Foreskin melanocyte (primary cell): ENCODE measurements at places on chromosomes 1 and 21.

GRCh38 chr1:156053768-156054499, at the start of gene UBQLN4:
Gene UBQLN4, minus strand, starts transcription at chr1:156053798. Its CDS starts 97 bp downstream, at chr1:156053701.
- peak; percentile 64 for DNase-seq

DNA sequence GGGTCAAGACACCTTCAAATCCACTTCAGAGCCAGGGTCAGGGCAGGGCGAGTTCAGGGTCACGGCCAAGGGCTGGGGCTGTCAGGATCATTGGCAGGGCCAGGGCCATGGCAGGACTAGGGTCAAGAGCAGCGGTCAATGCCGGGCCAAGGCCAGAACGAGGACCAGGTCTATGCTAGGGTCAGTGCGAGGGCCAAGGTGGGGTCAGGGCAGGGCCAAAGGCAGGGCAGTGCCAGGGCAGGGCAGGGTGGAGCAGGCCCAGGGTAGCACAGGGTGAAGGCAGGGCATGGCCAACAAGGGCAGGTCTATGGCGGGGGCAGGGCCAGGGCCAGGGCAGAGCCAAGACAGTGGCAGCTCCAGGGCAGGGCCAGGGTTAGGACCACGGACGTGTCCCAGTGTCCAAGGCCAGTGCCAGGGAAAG, 154.0 kb downstream of the LIPI start:
- no peak for DNase-seq

DNA sequence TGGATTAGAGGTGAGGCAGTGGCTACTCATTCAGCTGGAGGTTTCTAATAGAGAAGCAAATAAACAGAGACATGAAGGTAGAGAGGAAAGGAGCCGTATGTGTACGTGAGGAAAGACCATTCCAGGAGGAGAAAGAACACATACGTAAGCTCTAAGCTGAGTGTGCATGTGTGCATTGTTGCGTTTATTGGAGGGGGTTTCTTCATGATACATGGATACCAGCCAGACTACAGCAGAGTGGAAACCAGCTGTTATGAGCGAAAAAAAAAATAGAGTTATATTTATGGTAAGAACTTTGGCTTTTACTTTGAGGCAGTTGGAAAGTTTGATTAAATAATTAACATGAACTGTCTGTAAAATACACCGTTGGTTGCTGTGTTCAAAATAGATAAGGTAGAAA, 173.4 kb upstream of the RGS18 start:
- DNase-seq: no peak

GRCh38 chr1:89451011-89451410, 73.6 kb upstream of the LRRC8B start:
- peak; percentile 30 for DNase-seq

DNA sequence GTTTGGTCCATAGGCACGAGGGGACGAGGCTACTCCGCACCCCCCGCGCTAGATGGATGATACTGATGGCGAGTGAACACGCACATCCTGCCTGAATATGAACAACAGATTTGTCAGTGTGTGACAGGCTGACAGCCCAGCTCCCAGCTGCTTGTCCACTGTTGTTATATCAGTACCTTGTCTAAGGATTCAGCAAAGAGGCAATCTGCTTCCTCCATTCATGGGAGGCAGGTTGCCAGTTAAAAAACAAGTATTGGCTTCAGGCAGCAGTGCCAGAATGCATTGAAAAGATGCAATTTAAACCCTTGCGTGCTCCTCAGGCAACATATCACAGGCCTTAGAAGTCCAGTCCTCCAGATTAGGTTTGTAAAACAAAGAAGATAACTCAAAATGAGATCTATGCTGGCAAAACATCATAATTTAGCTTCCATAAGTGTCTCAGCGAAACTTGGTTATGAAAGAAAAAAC, 223.3 kb downstream of the GPATCH2 start:
- no peak for DNase-seq

DNA sequence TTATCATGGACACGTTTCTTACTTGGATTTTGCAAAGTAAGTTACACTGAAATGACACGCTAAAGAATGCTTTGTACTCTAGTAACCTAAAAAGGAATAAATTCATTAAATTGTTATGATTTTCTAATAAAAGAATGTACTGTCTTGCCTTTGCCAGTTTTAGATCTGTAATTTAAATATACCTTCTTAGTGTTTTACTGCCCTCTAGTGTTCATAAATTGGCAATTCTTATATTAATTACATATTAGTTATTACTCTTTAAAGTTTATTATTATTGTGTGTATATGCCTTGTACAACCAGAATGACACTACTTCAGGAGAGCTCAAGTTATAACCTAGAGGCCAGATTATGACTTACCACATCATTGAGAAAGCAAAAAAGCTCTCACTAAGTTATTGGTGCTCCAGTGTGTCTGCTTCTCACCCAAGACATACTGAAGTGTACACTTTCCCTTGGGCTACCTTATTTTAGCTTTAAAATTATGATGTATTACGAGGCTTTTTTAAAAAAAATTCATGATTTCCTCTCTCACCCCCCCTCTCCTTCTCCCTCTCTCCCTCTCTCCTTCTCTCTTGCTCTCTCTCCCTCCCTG, 169.9 kb downstream of the HS2ST1 start:
- peak; percentile 24 for DNase-seq

DNA sequence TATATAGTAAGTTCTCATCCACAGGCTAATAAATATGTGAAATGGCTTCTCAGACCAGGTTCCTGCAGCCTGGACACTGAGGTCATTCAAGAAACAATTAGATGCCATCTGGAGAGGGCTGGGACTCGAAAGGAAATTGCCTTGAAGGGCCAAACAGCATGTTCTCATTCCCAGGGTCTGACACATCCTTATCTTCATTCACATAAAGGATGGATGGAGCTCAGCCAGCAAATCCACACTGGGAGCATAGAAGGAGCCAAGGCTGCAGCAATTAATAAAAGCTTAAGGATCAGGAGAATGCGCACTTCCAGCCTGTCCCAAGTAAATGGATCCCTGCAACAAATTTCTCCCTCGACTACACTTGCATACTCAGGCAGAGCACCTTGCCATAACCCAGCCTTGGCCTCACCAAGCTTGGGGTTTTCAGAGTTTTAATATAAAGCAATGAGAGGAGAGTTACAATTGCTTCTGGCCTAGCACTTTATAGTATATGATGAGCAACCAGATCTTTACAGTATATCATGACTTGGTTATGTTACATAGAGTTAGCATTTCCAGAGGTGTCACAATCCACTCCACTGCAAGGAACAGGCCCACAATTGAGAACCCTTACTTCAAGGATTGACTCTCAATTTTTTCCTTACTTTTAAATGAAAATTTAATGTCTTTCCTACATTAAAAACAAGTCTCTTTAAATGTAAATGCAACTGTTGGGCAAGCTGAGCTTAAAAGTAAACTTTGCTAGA, 55.9 kb downstream of the BCAR3 start:
- DNase-seq: peak; percentile 95

DNA sequence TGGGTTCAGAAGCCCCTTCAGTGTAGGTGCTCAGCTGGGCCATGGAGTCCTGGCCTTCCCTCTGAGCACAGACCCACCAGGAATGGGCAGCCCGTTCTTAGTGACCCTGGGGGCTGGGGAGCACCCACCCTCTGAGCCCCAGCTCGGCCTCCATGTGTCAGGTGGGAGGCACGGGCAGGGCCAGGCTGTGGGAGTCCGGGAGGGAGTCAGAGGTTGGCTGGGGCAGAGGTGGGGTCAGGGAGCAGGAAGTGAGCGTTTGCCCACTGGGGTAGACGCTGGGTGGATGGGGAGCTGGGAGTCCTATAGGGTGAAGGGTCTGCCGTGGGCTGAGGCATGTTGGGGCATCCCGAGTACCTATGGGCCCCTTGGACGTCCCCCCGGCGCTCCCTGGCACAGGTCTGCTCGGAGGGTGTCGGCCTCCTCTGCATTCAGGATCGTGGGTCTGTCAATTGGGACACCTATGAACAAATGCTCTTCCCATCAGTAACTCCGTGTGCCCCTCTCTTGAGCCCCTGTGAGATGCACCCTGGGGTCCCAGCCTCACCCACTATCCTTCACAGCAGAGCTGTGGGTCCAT, 30.5 kb downstream of the COL18A1 start:
- DNase-seq: no peak

DNA sequence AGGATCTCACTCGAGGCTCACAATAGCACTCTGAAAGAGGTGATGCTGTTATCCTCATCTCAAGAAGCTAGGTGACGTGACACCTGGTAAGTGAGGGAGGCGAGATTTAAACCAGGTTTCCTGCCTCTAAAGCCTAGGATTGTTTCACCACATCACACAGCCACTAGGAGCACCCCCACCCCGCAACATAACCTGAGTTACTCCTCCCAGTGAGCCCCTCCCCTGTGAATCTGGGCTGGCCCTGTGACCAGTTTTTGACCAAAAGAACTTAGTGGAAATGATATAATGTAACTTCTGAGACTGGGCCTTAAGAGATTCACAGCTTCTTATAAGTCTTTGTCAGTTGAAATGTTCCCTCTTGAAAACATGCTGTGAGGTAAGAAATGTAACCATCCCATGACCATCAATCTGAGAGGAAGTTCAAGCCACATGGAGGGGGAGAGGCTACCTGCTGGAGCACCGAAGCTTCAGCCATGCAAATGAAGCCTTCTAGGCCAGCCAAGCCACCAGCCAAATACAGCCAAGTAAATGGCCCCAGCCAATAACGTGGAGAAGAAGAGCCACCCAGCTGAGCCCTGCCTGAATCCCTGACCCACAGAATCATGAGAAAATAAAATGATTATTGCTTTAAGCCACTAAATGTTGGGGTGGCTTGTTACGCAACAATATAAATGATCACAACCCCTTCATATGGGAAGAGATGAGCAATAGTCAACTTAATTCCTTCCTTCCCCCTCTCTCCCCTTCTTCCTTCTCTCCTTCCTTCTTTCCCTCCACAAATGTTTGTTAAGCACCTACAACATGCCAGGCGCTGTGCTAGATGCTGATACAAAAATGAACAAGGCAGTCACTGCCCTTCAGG, 61.0 kb upstream of the FAM20B start:
- DNase-seq: no peak

DNA sequence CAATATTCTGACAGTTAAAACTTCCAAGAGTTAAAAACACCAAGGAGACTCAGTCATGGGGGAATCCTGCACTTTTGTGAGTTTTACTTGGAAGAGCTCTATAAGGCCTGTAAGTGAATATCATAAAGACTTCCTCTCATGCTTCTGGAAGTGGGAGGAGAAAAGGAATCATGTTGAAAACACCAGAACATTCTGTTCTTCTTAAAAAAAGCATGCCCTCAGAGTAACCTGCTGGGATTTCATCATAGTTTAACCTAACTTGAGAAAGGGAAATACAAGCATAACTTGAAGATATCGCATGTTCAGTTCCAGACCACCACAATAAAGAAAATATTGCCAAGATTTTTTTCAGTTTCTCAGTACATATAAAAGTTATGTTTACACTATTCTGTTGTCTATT, 51.9 kb downstream of the COL11A1 start:
- no peak for DNase-seq

DNA sequence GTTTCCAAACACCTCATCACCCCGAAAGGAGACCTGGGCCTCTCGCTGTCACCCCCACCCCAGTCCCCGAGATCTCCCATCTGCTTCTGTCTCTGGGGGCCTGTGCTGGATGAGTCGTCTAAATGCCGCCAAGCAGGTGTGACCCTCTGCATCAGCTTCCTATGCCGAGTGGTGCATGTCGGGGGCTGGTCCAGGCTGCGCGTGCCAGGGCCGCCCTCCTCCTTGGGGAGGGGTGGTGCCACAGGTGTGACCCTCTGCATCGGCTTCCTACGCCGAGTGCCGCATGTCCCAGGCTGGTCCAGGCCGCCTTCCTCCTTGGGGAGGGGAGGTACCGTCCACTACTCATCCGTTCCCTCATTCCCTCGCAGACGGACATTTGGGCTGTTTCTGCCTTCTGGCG, 115.7 kb downstream of the PRDM16 start:
- DNase-seq: no peak

- DNase-seq: no peak
These were observed 47.1 kb downstream of the KANK4 start for GRCh38 chr1:62271948-62272728.

DNA sequence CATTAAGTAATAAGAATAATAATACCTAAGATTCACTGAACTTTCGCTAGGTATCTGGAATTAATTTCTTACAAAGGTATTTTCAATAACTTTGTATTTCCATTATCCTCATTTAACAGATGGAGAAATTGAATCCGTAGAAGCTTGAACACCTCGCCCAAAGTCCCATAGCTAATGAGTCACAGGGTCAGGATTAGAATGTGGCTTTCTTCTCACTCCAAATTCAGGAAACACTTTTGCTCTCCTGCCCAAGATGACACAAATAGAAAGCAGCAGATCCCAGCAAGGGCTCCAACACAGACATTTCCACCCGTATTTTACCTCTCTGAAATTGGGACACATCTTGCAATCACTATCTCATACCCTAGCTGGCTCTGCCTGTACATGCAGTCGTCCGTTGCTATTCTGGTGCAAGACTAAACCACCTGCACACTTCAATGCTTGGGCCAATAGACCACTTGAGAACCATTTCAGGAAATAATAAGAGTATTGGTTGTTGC, 125.9 kb upstream of the GREM2 start:
- DNase-seq: no peak

DNA sequence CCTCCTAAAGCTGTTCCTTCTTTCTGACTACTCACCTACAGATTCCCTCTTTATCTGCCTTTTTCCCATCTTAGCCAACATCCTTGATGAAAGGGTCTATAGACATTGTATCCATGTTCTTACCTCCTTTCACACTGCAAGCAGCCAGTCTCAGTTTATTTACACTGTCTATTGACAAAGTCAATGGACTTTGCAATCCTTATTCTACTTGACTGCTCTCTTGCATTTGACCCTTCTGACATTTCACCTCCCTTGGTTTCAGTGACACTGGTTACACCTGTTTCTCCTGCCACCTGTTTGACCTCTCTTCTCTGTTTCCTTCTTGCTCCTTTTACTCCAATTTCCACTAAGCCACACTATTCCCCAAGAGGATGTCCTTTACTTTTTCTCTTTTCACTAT, 224.0 kb upstream of the SNX7 start:
- no peak for DNase-seq

- DNase-seq: no peak
These were observed 448.3 kb downstream of the PTPRC start for GRCh38 chr1:199087144-199087543.
